ENCODE measurements at places on chromosomes 7 and 10. TPM values are rescaled to one million over a fixed set of nuclear protein-coding genes. Genes with fewer than 3 reads are reported as not detected.

The TRPV6 gene
- total RNA-seq = under 0.01 TPM

The AKR1C1 gene
- total RNA-seq = 36.8 TPM

The ALOX5 gene
- 0.62 TPM for total RNA-seq

The NXPH1 gene
- 47.4 TPM for total RNA-seq

The NPTX2 gene
- total RNA-seq = 5.8 TPM

The HDAC9 gene
- total RNA-seq = 175 TPM

The SYNPO2L gene
- not detected for total RNA-seq

The CDC14C gene
- 0.31 TPM for total RNA-seq

The DEPP1 gene
- 3.1 TPM for total RNA-seq

The ADRA2A gene
- 15.9 TPM for total RNA-seq

The ZNF804B gene
- total RNA-seq = 4.2 TPM

The PRKAR2B gene
- total RNA-seq = 227 TPM

The TRIP6 gene
- 5.8 TPM for total RNA-seq

The PLEKHS1 gene
- not detected for total RNA-seq

The COL13A1 gene
- total RNA-seq = 1.7 TPM

The CISD1 gene
- 20.9 TPM for total RNA-seq

The EPHA1 gene
- total RNA-seq = not detected

The VWDE gene
- total RNA-seq = 1.4 TPM

The TBX20 gene
- not detected for total RNA-seq

The TMEM26 gene
- total RNA-seq = 0.47 TPM

The VPS37D gene
- 21.5 TPM for total RNA-seq

The TUBB8 gene
- total RNA-seq = not detected

The SPACDR gene
- total RNA-seq = not detected

The ATG9B gene
- 1.9 TPM for total RNA-seq

The HMX2 gene
- total RNA-seq = not detected

The GALNT17 gene
- 13.3 TPM for total RNA-seq

The CAV2 gene
- 19.8 TPM for total RNA-seq

The LDB1 gene
- 70.8 TPM for total RNA-seq

The SPDYE11 gene
- total RNA-seq = not detected

The IFIT1 gene
- 10.0 TPM for total RNA-seq

The UNCX gene
- total RNA-seq = not detected

The ZNF365 gene
- 29.6 TPM for total RNA-seq

The RBP3 gene
- total RNA-seq = not detected

The SCIN gene
- 1.6 TPM for total RNA-seq

The PNLIP gene
- not detected for total RNA-seq

The TEX47 gene
- total RNA-seq = not detected

The CYP2C8 gene
- total RNA-seq = 3.4 TPM

The PCGF6 gene
- 12.5 TPM for total RNA-seq

The MET gene
- 65.5 TPM for total RNA-seq

The LEP gene
- not detected for total RNA-seq

The IFIT2 gene
- 5.0 TPM for total RNA-seq

The CEP55 gene
- total RNA-seq = 1.9 TPM

The C10orf53 gene
- total RNA-seq = not detected

The MMP21 gene
- not detected for total RNA-seq

The CYP3A7 gene
- not detected for total RNA-seq

The SCART1 gene
- 0.47 TPM for total RNA-seq

The RASA4B gene
- 12.8 TPM for total RNA-seq
